Naive thymus-derived CD4-positive, alpha-beta T cell (primary cell): ENCODE measurements at places on chromosomes 16 and 17. TPM values are rescaled to one million over a fixed set of nuclear protein-coding genes. Genes with fewer than 3 reads are reported as not detected.

Gene KRT20
- total RNA-seq = not detected

Gene TOP3A
- total RNA-seq = 68.7 and 74.9 TPM in 2 replicates

Gene HOXB1
- total RNA-seq = not detected

Gene NLRC5
- 394 TPM for total RNA-seq

Gene PRDM7
- not detected for total RNA-seq

Gene TBC1D3C
- not detected for total RNA-seq

Gene PRSS22
- not detected for total RNA-seq

Gene BRIP1
- 17.6 and 19.9 TPM in 2 replicates for total RNA-seq

Gene PRAC1
- total RNA-seq = not detected

Gene FOXJ1
- 0.25 and 0.29 TPM in 2 replicates for total RNA-seq

Gene KRT36
- total RNA-seq = not detected

Gene NOL11
- total RNA-seq = 65.1 and 71.7 TPM in 2 replicates

Gene KRT24
- total RNA-seq = not detected in 2 replicates

Gene ABCA6
- total RNA-seq = 0.24 and 0.25 TPM in 2 replicates

Gene TEKT1
- total RNA-seq = not detected in 2 replicates

Gene GNAO1
- total RNA-seq = not detected

Gene ELMO3
- total RNA-seq = 2.6 TPM

Gene NPIPB9
- 5.0 and 6.2 TPM in 2 replicates for total RNA-seq

Gene KRTAP9-4
- not detected for total RNA-seq

Gene DNASE1L2
- 2.2 TPM for total RNA-seq
